ENCODE measurements at places on chromosomes 12 and 14.
A peak's percentile ranks its signal among the peaks of the same experiment; 100 is the strongest.

DNA sequence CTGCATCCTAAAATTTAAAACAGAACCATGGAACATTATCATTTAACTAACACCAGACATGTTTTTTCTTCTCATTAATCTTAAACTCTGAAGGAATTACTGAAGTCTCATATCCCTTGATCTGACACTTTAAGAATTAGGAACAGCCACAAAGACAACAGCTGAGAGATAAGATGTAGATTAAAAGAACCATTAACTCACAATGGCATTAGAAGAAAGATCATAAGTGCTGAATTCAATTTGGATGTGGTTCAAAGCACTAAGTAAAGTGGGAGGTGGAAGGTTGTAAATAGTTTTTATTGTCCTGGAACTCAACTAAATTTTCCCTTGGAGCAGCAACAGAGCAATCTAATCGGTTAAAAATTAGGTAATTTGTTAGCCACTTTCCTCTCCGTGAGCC is 199.0 kb upstream of the ATP2B1 start:
- no peak for DNase-seq

DNA sequence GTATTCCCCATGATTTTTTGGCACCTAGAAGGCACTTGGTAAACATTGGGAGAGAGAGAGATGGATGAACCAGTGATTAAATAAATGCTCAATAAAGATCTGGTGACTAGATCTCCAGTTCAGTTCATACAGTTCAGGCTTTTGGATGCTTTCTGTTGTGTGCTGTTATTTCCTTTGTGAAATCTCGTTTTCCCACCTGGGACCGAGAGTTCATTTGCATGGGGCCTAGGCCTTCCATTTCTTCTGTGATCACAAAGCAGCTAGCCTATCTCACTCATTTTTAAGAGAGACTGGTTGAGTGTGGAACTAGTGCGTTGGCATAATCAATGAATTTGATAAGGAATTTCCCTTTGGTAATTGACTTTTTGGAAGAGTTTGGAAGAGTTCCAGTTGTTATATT is 104.0 kb downstream of the VRK1 start:
- DNase-seq, result no peak

DNA sequence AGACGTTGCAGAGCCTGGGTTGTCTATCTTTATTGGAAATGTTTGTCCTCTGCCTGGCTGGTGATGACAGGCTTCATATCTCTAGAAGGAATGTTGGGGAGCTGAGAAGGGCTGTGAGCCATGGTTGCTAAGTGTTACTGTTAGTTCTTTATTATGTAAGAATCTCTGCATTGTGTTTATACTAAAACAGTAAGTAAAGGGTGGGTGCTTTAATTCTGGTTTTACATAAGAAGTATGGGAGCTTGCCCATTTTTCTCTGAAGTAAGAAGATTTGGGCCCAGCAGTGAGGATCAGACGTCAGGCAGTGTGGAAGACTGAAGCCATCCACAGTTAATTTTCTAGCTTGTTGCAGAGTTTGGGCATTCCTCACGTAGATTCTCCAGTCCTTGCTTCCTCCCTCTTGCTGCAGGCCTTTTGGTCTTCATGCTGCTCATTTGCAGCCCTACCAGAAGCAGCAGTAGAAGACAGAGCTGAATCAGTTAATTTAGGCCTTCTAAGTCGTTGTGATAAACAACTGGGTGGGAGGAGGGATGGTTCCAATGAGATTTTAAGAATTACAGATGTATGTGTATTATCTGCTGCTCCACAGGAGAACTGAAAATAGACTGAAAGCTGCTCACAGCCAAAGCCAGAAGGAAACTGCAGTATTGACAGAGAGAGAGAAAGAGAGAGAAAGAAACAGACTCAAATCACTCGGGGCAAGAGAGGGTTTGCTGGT is 21.4 kb downstream of the WNT5B start:
- peak; percentile 38 for DNase-seq

GRCh38 chr12:21599143-21599999 is 5.3 kb downstream of the GYS2 start:
- DNase-seq, result no peak

DNA sequence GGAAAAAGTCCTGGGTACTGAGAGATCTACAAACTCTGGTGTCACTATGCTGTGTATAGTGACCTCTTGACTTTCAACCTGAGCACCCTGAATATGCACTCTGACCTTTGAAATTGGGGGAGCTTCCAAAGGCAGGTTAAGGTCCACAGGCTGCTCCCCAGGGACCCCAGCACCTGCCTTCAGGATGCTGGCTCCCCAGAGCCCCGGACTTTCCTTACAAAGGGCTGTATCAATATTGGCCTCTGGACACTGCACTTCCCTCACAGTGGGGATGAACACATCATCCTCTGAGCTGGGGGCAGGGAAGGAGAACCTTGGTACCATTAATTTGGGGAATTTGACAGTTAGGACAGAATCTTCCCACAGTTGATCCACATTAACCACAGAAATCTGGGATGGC is 14.3 kb downstream of the PLD4 start:
- no peak for DNase-seq

- DNase-seq, result peak; percentile 84
These were observed 776 bp downstream of the RDH5 start for GRCh38 chr12:55720894-55721444.

- DNase-seq, result no peak
These were observed 11.0 kb downstream of the ARHGDIB start for GRCh38 chr12:14950421-14950820.

DNA sequence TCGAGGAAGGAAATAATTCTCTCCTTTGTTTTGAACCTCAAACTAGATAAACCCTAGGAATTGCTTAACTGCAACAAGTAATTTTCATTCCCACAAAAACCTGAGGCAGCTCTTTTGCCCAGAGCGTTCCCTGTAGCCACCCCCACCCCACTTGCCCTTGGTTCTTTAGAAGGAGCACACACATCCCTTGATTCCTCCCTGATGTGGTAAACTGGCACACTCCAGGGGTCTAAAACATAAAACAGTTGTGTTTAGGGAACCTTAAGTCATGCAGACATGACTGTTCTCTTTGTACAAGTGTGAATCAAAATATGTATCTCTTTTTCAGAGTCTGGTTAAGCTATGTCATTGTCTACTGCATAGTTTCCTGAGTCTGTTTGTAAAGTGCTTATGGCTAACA is 14.0 kb downstream of the MAPK1IP1L start:
- DNase-seq, result no peak

DNA sequence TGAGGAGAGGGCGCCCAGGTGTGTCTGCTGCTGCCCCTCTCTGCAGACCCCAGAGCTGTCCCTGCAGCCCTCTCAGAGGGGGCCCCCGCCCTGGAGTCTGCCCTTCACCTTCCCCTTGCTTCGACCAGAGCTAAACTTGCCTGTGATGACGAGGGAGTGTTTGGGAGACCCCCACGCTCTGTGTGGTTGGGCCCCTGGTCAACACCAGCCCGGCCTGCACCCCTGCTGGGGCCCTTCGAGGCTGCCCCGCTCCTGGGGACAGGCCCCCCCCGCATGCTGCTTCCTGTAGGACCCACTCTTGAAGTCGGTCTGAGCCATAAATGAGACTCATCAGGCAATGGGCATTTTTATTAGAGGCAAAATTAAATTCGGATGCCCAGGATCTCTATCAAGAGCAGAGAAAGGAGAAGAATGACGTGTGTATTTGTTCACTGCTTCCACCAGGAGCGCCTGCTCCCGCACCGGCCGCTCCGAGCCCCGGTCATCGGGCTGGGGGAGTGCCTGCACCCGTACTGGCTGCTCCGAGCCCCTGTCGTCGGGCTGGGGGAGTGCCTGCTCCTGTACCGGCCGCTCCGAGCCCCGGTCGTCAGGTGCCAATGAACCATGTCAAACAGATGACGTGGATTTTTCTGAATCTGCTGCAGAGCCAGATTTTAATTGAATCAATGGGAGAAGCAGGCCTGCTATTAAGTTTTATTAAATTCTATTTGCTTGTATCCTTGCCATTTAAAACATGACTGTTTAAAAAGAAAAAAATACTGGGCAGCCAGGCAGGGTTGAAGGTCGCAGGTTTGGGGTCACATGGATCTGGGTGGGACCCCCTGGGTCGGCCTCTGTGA is 47.7 kb downstream of the NOC4L start:
- no peak for DNase-seq

DNA sequence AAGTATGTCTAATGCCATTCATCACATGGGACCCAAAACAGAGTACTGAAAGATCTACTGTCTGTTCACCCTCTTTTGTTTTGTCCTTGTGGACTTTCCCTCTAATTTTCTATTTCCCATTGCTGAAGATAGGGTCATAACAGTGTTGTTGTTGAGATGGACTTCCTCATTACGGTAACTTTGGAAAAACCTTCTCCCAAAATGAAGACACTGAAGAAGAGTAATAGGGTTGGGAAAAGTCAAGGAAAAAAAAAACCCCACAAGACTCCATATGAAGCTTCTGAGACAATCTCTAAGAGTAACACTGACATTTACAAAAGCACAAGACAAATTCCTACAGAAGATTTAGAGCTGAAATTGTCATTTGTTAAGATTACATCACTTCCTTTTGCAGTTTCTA is 36.7 kb downstream of the EXOC5 start:
- no peak for DNase-seq

- DNase-seq, result no peak
These were observed 103.2 kb upstream of the MDGA2 start for GRCh38 chr14:47778631-47779030.

DNA sequence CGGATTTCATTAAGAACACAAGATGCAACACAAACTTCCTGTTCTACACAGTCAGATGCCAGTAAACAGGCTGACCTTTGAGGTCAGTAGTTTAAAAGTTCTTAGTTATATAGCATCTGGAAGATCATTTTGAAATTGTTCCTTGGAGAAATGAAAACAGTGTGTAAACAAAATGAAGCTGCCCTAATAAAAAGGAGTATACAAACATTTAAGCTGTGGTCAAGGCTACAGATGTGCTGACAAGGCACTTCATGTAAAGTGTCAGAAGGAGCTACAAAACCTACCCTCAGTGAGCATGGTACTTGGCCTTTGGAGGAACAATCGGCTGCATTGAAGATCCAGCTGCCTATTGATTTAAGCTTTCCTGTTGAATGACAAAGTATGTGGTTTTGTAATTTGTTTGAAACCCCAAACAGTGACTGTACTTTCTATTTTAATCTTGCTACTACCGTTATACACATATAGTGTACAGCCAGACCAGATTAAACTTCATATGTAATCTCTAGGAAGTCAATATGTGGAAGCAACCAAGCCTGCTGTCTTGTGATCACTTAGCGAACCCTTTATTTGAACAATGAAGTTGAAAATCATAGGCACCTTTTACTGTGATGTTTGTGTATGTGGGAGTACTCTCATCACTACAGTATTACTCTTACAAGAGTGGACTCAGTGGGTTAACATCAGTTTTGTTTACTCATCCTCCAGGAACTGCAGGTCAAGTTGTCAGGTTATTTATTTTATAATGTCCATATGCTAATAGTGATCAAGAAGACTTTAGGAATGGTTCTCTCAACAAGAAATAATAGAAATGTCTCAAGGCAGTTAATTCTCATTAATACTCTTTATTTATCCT is 13.5 kb downstream of the PTGER2 start:
- peak; percentile 54 for DNase-seq

DNA sequence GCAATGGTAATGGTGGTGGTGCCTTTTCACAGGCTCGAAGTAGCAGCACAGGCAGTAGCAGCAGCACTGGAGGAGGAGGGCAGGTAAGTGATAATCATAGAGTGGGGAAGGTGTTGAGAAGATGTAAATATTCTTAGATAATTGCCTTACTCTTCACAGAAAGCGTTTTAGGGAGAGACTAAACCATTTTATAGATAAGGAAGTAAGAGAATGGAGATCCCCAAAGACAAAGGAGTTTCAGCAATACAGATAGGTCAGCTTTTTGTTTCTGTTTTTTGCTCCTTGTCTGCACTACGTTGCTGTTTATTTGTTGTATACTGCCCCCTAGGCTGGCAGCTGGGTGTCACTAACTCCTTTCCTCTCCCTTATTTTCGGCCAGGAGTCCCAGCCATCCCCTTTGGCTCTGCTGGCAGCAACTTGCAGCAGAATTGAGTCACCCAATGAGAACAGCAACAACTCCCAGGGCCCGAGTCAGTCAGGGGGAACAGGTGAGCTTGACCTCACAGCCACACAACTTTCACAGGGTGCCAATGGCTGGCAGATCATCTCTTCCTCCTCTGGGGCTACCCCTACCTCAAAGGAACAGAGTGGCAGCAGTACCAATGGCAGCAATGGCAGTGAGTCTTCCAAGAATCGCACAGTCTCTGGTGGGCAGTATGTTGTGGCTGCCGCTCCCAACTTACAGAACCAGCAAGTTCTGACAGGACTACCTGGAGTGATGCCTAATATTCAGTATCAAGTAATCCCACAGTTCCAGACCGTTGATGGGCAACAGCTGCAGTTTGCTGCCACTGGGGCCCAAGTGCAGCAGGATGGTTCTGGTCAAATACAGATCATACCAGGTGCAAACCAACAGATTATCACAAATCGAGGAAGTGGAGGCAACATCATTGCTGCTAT is 2.0 kb downstream of the SP1 start:
- DNase-seq, result peak; percentile 38

DNA sequence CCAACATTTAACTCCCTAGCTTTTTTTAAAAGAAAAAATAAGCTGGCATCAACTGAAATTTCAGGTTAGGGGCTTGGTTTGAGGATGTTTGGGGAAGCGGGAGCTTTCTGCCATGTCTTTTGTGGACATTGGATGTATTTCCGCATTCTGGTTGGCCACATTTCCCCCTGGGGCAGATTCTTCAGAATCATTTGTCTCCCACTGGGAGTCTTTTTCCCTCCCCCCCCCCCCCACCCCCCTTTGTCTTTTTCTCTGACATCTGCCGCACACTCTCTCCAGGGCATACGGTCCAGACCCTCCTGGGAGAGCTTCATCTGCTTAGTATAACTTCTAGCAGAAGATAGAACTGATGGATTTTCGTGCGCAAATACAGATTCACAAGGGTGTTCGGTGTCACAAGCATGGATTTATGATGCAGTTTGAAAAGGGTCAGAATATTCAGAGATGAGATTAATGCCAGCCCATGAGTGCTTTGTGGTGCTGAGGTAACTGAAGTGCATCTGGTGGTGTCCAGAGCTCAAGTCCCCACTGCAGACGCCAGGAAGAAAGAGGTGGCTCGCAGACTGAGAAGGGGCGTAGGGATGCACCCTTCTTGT is 40.2 kb downstream of the ETV6 start:
- DNase-seq, result peak; percentile 49

DNA sequence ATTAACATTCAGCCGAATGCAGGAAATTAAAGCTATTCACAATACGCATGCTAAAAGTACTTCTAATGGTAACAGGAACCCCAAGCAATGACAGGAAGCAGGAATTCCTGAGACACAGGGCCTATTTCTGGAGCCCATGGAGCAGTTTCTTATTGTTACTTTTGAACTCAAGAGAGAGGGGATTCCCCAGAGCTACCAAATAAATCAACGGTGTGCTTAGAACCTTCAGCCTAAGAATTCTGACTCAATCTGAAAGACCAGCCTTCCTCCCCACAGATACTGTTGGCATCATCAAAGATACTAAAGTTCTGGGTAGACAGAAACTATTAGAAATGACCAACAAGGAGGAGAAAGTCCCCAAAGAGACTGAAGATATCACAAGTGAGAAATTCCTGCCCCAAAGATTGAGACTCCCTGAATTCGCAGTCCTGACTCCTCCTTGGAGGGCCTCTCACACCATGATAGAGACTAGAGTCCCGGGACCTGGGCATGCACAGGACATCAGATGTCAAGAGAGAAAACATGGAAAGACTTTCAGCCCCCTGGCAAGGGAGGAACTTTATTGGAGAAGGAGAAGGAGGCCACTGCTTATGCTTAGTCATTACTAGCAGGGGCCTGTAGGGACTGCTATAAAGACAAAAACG is 32.7 kb downstream of the RTRAF start:
- DNase-seq, result no peak

- no peak for DNase-seq
These were observed 653.5 kb downstream of the FSCB start for GRCh38 chr14:43853541-43853940.

- no peak for DNase-seq
These were observed 992 bp downstream of the CPSF2 start for GRCh38 chr14:92122761-92123160.
